ENCODE measurements at places on chromosomes 1 and 21.

- DNase-seq: no peak
Measured at GRCh38 chr1:156755527-156755950, 4.1 kb upstream of the HDGF start.

- DNase-seq: no peak
Measured at GRCh38 chr1:60886793-60887331, 195.5 kb upstream of the NFIA start.

DNA sequence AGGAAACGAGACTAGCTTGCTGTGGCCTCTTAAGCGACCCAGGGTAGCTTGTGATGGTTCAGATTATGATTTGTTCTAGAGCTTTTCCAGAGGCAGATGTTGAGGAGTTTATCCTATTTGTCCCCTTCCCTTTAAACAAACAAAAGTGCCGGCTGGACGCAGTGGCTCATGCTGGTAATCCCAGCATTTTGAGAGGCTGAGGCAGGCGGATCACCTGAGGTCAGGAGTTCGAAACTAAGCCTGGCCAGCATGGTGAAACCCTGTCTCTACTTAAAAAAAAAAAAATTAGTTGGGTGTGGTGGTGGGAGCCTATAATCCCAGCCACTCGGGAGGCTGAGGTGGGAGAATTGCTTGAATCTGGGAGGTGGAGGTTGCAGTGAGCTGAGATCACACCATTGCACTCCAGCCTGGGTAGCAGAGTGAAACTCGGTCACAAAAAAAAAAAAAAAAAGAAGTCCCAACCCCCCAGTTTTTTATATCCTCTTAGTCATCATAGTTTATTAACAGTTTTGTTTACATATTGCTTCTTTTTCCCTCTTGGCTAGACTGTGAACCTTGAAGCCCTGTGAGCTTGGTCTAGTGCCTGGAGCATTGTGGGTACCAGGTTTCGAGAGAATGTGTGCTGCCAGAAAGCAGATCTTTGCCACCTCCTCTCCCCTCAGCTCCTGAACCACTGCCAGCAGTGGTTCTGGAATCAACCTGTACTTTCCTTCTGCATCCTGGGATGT is 29.8 kb downstream of the MAPKAPK2 start:
- no peak for DNase-seq

- DNase-seq: no peak
Measured at GRCh38 chr1:17414022-17414421, 25.5 kb downstream of the RCC2 start.

DNA sequence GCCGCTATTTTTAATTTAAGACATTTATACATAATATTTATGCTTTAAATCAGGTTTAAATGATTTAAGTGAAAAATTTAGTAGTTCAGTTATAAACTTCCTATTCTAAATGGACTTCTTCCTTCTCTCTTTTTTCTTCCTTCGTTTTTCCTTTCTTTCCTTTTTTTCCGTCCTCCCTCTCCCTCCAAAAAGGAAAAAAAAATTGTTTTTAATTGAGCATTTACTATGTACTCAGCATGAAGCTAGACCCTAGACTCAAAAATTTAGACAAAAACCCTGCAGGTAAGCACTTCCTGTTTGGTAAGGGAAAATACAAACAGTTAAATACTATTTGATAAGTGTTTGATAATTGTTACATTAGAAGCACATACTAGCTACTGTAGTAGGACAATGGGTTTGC is 2.6 kb upstream of the TM2D1 start:
- DNase-seq: no peak

DNA sequence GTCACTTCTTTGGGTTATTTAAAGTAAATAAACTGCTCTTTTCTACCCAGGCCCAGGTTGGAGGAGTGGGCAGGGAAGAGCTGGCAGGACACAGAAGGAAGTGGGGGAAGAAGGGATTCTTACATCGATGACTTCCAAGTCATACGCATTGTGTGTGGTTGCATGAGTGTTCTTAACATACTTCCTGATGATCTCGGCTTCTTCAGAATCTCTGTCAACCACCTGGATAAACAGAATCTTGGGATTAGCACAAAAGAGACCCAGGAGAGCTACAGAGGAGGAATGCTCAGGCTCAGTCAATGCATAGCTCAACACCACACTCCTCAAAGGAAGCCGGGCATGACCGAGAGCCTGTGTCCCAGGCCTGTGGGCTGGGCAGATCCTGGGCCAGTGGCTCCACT is 42.1 kb downstream of the PARP1 start:
- DNase-seq: peak; percentile 85

DNA sequence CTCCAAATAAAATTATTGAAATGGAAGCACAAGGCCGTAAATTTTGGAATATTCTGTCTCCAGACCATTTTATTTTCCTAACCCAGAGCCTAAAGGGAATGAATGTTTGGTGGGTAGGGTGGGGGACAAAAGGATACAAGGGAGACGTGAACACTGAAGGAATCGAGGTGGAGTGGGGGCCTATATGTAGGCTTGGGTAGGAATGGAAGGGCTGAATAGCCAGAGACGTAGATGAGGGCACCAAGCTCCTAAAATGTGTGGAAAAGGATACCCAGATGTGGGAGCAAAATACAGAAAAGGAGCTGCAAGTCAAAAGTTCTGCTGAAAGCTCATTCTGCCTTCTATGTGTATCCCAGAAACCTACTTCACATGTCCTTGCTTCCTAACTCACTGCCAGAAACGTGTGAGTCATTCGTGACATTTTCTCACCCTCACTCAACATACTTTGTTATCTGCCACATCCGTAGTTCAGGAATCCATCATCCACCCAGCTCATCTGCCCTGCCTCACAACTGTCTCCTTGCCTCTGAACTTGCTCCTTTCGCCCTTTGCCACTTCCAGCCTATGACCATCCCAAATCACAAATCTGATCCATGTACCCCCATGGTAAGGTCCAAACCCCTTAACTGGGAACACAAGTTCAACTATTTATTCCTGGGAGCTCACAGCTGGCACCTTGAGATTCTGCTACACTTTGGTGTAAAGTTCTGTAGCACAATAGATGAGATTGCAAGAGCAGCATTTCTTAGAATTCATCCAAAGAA is 84.1 kb upstream of the PRDX6 start:
- DNase-seq: peak; percentile 95

DNA sequence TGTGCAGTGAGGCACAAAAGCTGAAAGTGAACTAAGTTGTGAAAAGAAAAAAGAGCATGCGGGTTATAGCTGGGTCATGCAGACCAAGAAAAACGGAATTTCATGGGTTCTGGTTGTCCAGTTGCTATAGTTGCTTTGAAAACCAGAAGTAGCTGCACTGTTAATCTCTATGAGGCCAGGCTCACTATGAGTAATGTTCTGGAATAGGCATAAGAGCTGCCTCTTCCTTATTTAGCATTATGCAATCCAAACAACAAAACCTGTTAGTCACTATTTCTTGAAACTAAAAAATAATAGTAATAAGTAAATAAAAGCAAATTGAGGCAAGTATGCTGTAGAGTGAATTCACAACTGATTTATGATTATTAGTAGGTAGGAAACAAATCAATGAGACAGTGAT is 1383.7 kb downstream of the MRPL39 start:
- no peak for DNase-seq

GRCh38 chr1:205477121-205477758 is 21.4 kb upstream of the BLACAT1 start:
- DNase-seq: no peak

- DNase-seq: peak; percentile 28
Measured at GRCh38 chr1:202710070-202711045, at the start of gene SYT2. TSS of gene SYT2 (minus strand) at chr1:202710454. CDS start at chr1:202605772, 104,682 bp downstream.

DNA sequence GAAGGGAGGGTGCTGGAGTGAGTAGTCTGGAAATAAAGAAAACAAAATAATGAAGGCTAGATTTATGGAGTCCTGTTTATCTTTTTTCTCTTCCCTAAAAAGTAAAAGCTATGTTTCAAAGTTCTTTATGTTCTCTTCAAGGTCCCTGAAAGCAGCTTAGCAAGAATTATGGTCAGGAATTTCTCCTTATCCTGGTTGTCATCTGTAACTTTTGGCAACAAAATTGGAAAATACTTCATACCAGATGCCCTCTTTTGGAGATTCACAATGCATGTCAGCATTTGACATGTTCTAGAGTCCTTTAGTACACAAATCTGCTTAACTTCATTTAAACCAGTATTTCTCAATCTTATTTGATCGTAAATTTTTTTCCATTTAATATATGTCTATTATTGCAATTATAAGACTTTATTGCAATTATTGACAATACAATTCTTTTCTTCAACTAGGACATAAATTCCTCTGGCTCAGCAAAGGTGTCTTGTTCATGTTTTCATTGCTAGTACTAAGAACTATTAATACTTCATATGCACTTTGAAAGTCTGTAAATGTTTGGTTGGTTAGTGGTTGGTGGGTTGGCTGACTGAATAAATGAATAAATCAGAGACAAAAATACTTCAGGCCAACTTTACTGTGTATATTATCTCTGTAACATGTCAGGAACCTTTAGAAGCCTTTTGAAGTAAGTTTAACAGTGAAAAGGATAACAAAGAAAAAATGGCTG is 101.5 kb downstream of the ATP1B1 start:
- peak; percentile 17 for DNase-seq

DNA sequence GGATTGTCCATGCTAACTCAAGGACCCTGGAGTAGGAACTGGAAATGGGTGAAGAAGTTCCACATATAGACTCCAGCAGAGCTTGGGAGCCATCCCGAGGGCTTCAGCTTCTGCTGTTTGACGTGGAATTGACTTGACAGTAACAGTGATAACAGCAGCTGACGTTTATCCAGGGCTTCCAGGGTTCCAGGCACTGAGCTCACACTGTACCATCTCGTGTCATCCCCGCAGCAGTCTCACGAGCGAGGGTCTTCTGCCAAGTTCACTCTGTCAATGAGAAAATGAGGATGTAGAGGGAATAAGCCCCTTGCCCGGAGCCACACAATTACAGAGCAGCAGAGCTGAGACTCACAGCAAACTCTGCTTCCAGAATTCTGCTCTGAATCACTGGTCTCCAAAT is 447.7 kb downstream of the SIPA1L2 start:
- no peak for DNase-seq

GRCh38 chr1:24341260-24341659 is 22.1 kb downstream of the GRHL3 start:
- DNase-seq: no peak

GRCh38 chr1:33563699-33564098 is 91.3 kb downstream of the ZSCAN20 start:
- no peak for DNase-seq

- DNase-seq: no peak
Measured at GRCh38 chr1:39668111-39668510, 3.8 kb downstream of the NT5C1A start.

DNA sequence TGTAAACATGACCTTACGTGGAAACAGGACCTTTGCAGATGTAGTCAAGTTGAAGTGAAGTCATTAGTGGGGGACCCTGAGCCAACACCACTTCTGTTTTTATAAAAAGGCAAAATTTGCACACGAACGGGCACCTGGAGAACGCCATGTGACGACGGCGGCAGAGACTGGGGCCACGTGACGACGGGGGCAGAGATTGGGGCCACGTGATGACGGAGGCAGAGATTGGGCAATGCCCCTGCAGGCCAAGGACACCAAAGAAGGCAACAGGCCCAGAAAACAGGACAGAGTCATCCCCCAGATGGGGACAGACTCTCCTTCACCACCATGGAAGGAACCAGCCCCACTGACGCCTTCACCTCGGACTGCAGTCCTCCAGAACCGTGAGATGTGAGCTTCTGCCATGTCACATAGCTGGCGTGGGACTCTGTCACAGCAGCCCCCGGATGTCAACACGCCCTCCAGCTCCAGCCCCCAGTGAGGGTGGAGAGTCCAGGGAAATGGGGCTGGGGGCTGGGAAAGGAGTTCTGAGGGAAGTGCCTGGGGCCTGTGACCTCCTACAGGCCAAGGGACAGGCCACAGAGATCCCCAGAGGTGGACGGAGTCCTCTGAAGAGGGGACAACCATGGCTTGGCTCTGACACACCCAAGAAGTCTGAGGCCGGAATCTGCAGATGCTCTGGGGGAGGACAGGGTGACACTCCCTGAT is 4.0 kb downstream of the KRTAP12-4 start:
- DNase-seq: no peak

DNA sequence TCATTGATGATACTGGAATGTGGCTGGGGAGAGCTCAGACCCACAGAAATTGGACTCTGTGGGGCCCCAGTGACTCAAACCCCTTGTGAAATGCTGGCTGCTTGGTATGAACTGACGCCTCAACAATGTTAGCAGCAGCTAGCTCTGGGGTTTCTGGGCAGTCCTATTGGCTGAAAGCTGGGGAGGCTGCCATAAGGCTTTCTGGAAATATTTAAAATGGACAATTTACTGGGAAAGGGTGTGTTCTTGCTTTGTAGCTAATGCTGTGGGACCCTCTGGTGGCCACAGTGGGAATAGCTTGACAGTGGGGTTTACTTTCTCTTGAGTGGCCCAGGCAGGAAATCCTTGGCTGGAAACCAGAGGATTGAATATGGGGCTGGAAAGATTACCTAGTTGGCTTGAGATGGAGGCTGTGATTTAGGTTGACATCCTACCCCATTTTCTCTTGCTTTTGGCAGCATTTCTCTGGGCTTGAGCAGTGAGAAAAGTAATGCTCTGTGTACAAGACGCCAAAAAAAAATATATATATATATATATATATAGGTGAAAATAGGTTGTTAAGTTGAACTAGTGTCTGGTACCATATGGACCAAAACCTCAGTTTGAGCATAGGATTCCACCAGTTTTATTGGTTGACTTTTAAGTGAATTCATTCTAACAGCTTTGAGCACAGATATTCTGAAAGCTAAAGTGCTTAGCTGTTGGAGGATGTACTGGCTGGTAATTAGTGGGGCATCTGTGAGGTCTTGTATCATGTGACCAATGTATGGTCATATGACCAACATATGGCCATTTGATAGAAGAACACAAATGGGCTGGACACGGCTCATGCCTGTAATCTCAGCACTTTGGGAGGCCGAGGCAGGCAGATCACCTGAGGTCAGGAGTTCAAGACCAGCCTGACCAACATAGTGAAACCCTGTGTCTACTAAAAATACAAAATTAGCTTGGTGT is 8.2 kb upstream of the S100A10 start:
- DNase-seq: peak; percentile 97

- DNase-seq: no peak
Measured at GRCh38 chr1:240468656-240469055, 143.3 kb downstream of the GREM2 start.

DNA sequence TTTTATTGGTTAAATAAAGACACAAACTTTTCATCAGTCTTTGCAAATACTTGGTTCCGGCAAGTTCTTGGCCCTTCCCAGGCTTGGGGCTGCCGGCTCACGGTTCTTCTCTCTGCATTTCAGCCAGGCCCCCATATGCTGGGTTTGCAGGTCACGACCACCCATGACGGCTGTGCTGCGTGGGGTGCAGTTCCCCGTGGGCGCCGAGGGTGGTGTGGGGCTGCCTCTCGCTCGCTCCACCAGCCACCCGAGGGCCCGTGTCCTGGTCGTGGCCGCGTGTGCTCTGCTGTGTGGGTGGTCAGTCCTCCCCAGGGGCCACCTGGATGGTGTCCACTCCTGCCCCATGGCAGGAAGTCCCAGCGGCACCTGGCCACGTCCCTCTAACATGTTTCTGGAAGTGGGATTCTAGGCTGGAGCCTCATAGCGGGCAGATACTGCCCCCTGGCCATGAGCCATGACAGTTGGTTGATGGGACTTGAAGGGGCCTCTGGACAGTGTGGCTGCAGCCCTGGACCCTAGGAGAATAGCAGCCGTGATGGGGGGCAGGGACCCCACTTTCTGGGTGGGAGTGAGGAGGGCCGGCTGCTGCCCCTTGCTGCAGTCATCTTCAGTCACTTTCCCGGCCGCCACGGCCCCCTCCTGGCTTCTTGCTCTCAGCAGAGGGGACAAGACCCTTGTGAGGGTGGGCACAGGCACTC is 46.3 kb downstream of the SKI start:
- no peak for DNase-seq

GRCh38 chr1:76705560-76705959 is 161.7 kb upstream of the ST6GALNAC5 start:
- no peak for DNase-seq

Data from cardiac fibroblast (primary cell).